ENCODE measurements at places on chromosomes 7 and 10. TPM values are rescaled to one million over a fixed set of nuclear protein-coding genes. Genes with fewer than 3 reads are reported as not detected.
A peak's percentile ranks its signal among the peaks of the same experiment; 100 is the strongest.

GRCh38 chr7:48090095-48090805 is 1.2 kb downstream of the UPP1 start:
- peaks cover 94% of the 10 kb centered on the region for H3K4me1 ChIP-seq
- H3K27ac ChIP-seq = peak overlapping the region; percentile 100
- peaks cover 59% of the 10 kb centered on the region for H3K36me3 ChIP-seq
- H3K4me3 ChIP-seq = peak overlapping the region; percentile 93
- no peak for DNase-seq

Gene NME8
- not detected for total RNA-seq

DNA sequence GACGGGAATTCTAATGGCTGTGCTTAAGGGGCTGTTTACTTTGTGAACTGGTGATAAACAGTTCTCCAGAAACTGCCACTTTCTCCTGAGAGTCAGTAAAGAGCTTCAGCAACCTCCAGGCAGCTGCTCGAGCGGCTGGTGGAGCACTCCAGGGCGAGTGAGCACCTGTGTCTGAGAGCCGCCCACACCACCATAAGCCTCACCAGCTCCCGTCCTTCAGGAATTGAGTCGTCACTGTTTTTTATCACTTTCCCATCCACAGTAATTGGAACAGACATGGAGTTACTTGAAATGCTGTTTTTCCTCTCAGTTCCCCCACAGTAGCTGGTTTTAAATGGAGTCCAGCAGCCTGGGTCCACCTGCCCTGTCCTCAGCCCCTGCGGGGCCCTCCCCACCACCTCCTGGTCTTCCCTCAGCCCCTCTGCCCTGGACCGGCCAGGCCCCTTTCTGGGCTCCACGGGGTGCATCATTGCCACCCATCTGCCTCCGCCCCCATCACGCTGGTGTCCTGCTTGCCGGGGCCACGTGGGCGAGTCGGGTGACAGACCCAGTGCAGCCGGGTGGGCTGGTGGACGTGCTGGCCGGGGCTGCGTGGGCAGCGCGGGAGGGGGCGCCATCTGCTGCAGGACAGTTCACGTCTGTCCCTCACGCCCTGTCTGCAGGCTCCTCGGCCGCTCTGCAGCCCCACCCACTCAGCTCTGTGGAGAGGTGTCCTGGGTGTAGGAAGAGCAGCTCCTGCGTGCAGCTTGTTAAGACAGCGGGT is 56.0 kb downstream of the NKX6-2 start:
- peaks cover 74% of the 10 kb centered on the region for H3K36me3 ChIP-seq
- no peak overlapping the region for H3K4me3 ChIP-seq
- no peaks in the 10 kb centered on the region for H3K27me3 ChIP-seq

GRCh38 chr10:132078746-132079345 is 13.1 kb downstream of the JAKMIP3 start:
- no peak for DNase-seq
- H3K27ac ChIP-seq = no peak overlapping the region
- no peaks in the 10 kb centered on the region for H3K4me1 ChIP-seq
- H3K36me3 ChIP-seq = no peaks in the 10 kb centered on the region
- H3K27me3 ChIP-seq = no peaks in the 10 kb centered on the region
- no peak overlapping the region for H3K4me3 ChIP-seq

DNA sequence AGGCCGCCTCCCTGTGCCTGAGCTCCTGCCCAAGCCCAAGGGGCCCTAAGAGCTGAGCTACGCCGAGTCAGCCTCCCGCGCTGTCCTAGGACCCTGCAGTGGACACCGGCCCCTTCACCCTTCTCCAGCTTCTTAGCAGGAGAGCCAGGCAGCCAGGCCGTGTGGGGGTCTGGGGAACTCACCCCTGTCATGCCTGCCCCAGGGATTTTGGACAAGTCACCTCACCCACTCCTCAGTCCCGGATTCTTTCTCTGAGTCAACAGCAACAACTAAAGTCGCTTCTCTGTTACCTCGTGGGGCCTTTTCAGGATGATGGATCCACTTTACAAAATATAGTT is 79.3 kb downstream of the MKI67 start:
- no peaks in the 10 kb centered on the region for H3K36me3 ChIP-seq
- no peak for DNase-seq
- no peak overlapping the region for H3K27ac ChIP-seq
- peaks cover 8% of the 10 kb centered on the region for H3K4me1 ChIP-seq

GRCh38 chr10:8047452-8048280 is 6.8 kb upstream of the GATA3 start:
- no peak overlapping the region for H3K27ac ChIP-seq
- no peak for DNase-seq
- H3K36me3 ChIP-seq = no peaks in the 10 kb centered on the region
- peaks cover 91% of the 10 kb centered on the region for H3K27me3 ChIP-seq
- peaks cover 18% of the 10 kb centered on the region for H3K4me1 ChIP-seq
- no peak overlapping the region for H3K4me3 ChIP-seq

DNA sequence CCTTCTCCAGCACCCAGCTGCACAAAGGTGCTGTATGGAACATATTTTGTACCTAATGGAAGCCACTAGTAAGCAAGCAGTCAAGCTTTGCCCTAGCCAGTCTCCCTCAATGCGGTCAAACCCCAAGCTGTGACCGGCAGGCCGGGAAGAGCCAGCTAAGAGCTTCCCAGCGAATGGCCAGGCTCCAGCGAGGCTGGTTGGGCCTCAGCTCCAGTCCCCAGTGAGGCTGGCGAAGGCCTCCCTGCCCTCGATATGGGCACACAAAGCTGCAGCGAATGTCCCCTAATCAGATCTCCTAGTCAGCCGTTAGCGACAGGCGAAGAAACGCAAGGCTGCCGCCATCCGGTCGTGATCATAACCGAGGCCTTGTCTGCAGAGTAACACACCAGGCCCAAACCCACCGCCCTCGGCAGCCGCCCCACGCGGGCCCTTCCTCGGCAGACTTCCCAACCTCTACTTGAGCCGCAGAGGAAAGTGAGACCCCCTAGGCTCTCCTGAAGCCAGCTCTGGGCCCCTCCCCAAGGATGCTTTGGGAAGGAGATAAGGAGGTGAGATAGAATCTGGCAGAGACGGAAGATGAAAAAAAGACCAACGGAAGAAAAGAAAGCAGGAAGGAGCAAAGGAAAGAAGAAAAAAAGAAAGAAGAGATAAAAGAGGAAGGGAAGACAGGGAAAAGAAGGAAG is 3.1 kb upstream of the HOXA9 start:
- no peaks in the 10 kb centered on the region for H3K27me3 ChIP-seq
- peak overlapping the region; percentile 57 for H3K4me3 ChIP-seq
- H3K27ac ChIP-seq = peak overlapping the region; percentile 93
- peaks cover 63% of the 10 kb centered on the region for H3K4me1 ChIP-seq
- peak; percentile 93 for DNase-seq

Data from SJSA1 (cell line).